Activated T-helper 9 cell treated with anti-CD3 and anti-CD28 coated beads, Interleukin-2, amount 50 U/mL, for 16 hours (primary cell): ENCODE measurements at places on chromosomes 13 and 19.

DNA sequence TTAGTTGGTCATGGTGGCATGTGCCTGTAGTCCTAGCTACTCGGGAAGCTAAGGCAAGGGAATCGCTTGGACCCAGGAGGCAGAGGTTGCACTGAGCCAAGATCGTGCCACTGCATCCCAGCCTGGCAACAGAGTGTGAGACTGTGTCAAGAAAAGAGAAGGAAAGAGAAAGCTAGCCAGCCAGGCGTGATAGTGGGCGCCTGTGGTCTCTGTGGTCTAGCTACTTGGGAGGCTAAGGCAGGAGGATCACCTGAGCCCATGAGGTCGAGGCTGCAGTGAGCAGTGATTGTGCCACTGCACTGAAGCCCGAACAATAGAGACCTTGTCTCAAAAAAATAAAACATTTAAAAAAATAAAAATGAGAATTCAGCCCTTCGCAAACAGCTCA, 33.3 kb downstream of the TIMM13 start:
- DNase-seq, result no peak

DNA sequence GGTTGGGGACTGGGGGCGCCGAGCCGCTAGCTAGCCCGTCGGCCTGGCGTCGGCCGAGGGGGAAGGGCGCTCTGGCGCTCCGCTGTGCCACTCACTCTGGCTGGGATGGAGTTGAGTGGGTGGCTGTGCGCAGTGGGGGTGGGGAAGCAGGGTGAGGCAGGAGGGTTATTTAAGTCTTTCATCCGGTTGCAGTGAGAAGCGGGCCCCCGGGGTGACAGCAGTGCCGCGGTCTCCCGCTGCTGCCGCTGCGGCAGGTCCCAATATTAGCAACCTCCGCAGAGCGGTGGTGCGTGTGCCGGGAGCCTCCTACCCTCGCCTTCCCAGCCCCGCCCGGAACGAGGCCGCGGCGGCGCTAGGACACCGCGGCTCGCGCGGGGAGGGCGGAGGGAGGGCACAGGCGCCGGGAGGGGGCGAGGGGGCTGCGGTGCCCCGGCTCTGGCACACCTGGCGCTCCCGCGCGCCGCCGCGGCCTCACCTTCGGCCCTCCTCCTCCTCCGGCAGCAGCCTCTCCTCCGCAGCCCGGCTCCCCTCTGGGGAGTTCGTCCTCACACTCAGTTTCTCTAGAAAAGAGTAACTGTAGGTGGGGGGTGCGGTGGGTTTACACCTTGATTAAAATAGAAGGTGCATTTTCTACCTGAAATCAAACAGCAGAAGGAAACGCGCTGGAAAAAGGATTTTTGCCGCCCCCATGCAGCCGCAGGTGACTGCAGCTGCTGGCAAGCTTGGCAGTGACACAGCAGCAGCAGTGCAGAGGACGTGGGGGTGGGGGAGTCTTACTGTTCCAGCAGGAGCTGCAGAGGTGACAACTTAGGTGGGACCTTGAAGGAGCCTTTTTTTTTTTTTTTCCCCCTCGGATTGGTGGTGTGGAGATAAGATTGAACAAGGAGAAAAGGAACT, 4.5 kb downstream of the FGF9 start:
- DNase-seq, result peak; percentile 32

GRCh38 chr13:110327051-110327721, 20.1 kb downstream of the COL4A2 start:
- no peak for DNase-seq

GRCh38 chr13:40204246-40204645, 462.2 kb downstream of the FOXO1 start:
- DNase-seq, result no peak

GRCh38 chr19:41696402-41697197, 8.5 kb upstream of the CEACAM7 start:
- no peak for DNase-seq

DNA sequence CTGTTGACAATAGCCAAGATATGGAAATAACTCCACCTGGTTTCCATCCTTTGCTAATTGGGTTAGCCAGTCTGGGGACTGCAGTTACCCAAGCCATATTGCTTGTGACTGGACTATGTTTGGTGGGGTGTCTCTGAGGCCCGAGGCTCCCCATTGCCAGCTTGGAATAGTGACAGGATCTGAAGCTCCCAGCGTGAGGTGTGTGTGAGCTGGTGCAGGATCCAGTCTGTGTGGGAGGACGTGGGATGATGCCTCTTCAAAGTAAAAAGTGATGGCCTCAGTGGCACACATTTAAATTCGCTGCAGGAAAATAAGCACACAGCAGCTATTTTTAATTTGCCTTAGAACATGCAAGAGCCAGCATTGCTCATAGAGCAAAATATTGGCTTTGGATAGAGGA, 75.0 kb downstream of the TEX26 start:
- DNase-seq, result no peak

GRCh38 chr19:33720691-33721682, 75.7 kb upstream of the KCTD15 start:
- no peak for DNase-seq

- no peak for DNase-seq
Observed at GRCh38 chr19:38563475-38563874, 54.3 kb downstream of the MAP4K1 start.

DNA sequence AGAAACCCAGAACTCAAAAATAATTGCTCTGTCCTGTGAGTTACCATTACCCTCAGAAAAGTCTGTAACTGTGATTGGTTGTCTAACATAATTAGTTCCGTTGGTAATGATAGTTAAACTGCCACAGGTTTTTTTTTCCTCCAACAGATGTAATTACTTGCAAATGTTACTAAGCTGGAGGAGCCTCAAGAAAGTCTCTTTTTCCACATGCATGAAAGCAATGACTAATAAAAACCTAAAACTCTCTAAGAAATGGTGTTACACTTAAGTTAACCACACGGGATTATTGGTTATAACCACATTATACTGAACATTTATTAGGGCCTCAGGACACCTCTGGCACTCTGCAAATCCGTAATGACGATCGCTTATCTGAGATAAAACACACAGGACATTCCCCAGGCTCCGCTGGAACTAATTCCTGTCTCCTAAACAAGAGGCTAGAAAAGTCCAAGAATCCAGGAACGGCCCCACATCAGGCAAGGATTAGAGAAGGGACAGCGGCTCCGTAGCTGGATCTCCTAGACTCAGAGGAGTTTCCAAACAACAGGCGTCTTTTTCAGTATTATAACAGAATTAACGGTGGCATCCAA, 753 bp downstream of the ZNF235 start:
- DNase-seq, result no peak

- no peak for DNase-seq
Observed at GRCh38 chr13:47835470-47836228, 165.4 kb downstream of the SUCLA2 start.

DNA sequence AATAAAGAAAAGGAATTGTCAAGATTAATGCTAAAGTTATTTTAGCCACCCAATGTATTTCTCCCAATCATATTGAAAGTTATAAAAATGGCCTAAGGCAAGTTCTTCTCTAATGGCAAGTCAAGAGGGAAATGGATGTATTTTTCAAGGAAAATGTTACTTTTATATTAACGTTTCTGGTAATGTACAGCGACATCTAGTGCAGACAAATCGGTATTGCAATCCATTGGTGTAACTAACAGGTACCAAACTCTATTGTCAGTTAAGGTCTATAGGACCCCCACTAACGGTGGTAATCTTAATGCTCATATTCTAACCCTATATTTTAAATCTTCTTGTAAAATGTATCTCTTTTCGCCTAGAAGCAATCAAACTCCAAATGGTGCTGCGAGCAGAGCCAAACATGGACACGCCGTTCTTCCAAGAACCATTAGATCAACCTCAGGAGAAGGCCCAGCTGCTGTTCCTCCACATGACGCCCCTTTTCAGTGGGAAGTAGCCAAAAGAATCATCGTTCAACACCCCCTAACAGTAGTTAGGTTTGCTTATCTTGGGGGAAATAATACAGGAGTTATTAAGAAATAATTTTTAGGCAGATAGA, 98.5 kb upstream of the PABPC3 start:
- no peak for DNase-seq

DNA sequence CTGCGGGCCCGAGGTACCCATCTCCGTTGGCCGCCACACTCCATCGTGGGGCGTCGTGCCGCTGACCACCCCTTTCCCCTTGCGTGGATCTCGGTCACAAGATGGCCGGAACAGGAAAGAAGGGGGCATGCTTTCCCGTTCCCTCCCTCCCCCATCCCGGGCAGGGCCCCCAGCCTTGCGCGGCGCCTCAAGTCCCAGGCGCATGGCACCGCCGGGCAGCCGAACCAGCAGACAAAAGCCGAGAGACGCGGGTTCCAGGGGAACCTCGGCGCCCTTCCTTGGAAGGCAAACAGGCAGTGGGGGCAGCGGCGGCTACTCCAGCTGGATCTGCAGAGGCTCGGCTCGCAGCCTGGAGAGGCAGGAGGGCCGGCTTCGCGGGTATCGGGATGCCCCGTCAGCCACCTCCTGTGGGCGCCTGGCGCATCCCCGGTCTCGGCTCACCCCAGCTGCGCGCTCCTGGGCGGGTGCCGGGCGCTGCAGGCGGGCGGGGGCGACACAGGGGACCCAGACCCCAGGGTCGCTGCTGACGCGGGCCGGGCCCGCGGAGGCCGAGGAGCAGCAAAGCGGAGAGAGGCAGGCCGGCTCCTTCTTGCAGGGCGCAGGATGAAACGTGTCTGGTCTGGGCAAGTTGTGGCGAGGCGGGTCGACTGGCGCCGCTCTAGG, 439 bp downstream of the DZIP1 start:
- DNase-seq, result no peak

GRCh38 chr13:39244561-39245230, 206.4 kb downstream of the NHLRC3 start:
- no peak for DNase-seq

DNA sequence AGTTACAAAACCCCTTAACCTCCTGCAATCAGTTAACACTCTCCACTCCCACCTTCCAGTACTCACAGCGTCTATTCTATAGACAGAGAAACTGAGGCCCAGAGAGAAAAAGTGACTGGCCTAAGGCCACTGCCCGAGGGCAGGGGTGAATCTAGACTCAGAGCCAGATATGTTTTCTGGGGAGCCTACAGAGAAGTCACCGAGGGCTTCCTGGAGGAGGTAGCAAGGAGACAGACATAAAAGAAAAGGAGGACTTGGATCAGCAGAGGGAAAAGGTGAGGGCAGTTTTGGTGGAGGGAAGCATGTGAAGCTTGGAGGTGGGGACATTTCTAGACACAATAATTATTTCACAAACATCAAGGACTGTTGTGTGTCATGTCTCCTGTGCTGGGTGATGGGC, 1.6 kb upstream of the COMP start:
- no peak for DNase-seq

DNA sequence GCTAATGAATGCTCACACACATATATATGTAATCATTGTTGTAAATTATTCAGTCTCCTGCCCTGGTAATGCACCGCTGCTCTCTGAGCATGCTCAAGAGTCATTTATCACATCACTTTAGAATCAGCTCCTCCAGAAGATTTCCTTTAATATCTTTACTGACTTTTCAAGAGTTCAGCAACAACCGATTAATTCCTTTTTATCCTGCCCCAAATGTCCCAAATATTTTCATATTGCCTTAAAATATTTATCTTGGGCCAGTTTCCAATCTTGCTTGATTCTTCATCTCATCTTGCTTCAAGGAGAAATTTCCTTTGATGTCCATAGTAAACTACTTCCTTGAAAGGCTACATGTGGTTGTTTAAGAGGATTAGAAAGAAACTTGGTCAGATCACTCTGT, 132.5 kb downstream of the NHLRC3 start:
- DNase-seq, result no peak

DNA sequence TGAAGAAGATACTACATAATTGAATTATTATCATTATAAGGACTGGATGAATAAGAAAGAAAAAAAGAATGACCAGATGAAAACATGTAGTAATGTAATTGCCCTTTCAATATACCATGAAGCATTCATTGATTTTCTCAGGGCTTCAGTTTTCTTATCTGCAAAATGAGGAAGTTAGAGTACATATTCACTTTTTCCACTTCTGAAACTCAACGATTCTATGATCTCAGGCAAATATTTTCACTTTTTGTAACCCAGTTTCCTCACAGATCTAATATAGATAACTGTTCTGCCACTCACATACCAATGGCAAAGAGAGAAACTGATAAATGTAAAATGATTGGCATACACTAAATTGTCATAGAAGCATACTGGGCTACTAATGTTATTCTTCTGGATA, 856.6 kb upstream of the KLHL1 start:
- no peak for DNase-seq

DNA sequence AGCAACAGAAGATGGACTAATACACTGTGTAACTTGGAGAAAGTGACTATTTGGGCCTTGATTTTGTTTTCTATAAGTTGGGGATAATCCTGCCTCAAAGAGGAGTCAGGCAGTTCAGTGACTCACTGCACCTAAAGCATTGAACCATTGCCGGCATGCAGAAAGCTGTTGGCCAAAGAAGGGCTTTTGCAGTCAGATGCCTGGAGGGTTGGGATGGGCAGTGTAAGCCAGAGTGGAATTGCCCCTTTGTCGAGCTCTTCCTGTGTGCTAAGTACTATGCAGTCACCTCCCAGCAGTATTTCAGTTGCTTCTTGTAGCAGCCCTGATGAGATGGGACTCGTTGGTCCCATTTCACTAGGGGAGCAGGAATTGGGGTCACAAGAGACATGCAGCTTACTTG, 11.1 kb downstream of the ZNF473 start:
- DNase-seq, result no peak

DNA sequence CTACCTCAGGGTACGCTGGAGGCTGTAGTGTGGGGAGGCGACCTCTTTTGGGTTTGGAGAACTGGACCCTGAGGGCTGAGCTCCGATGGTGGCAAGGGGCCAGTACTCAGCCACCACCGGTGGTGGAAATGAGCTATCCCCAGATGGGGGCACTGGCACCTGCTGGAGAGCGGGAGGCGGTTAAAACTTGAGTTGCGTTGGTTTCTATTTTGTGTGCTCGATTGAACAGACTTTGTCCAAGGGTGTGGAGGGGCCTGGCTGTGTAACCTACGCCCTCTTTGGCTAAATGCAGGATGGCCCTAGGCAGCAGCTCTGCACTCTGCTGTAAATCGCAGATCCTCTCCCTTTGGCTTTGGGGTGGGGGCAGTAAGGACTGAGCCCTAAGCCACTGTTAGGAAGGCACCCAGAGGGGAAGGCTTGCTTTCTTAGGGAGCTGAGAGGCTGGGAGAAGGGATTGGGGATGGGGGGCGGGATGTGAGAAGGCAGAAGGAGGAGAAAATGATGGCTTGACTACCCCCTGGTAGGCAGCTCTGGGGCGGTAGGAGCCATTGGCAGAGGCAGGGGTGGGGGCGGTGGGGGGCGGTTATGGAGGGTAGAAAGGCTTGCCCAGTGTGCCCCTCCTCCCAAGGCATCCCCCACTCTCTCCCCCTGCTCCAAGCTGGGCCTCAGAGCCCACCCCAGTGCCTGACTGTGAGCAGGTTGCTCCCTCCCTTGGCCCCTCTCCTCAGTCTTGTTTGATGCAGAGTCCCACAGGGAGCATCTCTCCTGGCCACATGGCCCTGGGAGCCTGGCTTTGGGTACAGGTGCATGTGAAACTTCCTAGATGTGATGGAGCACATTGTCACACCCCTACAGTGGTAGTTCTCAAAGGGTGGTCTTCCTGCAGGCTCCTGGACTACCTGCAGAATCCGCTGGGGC, 5.0 kb downstream of the VSTM2B start:
- DNase-seq, result no peak

- DNase-seq, result no peak
Observed at GRCh38 chr13:50697746-50698539, 145.5 kb downstream of the DLEU7 start.

GRCh38 chr13:88622362-88622973, 951.3 kb downstream of the SLITRK5 start:
- no peak for DNase-seq
